GM12864 (cell line): ENCODE measurements at places on chromosomes 7 and 10.

DNA sequence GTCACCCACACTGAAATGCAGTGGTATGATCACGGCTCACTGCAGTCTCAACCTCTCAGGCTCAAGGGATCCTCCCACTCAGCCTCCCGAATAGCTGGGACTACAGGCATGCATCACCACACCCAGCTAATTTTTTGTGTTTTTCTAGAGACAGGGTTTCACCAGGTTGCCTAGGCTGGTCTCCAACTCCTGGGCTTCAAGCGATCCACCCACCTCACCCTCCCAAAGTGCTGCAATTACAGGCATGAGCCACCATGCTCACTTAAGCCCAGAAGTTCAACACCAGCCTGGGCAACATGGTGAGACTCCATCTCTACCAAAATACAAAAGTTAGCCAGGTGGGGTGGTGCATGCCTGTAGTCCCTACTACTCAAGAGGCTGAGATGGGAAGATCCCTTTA is 33.5 kb downstream of the GDI2 start:
- DNase-seq, result no peak

GRCh38 chr10:19845503-19846368 is 29.5 kb downstream of the PLXDC2 start:
- no peak for DNase-seq

DNA sequence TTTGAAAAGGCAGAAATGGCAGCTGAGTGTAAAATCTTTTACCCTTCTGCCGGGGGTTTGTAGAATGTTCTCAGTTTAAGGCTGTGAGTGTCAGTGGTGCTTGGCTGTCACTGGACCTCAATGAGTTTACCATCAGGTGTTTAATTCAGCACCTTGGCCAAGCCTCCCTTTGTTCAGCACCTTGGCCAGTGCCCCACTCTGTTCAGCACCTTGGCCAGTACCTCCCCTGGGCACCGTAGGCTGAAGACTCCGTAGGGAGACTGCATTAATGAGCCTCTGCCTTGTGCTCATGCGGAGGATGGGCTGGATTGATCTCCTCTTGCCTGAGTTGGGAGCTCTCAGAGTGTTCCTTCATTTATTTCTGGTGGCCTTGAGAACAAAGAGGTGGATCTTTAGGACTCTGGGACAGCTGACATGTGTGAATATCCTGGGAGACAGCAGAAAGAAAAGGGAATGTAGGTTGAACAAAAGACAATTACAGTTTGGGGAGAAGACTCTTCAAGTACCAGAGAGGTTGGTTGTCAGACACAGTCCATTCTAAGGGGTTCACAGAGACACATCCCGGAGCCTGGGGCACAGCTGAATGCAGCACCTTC is 1.6 kb downstream of the FAM24A start:
- no peak for DNase-seq

DNA sequence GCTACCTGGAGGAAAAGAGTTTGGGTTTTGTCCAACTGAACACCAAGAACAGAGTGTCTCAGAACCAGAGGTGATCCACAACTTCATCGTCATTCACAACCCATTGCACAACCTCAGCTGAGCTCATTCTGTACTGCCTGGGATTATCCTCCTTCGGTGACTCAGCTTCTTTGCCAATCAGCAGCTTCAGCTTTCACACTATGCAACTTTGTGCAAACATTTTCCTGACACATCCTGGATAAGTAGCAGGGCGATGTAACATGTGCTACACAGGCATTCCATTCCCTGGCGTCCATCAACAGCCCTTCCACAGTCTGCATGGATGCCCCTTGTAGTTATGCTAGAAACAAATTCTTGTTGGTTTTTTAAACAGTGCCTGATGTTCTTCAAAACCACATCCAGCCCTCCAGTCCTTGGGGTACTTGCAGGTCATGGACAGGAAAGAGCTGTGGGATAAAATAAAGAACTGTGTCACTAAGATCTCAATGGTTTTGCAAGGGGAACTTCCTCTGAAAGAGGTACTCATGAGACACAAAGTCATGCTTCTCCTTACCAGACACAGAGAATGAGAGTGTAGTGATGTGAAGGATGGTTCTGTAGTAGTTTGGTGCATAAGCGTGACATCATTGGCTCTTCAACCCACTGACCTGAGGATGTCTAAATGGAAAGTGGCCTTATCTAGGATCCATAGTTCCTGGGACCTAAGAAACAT is 478.5 kb downstream of the KIF20B start:
- no peak for DNase-seq

GRCh38 chr10:101146392-101147251 is 15.5 kb downstream of the TLX1 start:
- no peak for DNase-seq

GRCh38 chr10:11742009-11742778 is at the start of gene ECHDC3:
ECHDC3 (plus strand) TSS chr10:11742382; CDS start chr10:11742577, 195 bp downstream.
- no peak for DNase-seq
